Ascending aorta (tissue), 2 donors: ENCODE measurements at places on chromosomes 12 and 14. TPM values are rescaled to one million over a fixed set of nuclear protein-coding genes. Genes with fewer than 3 reads are reported as not detected.

DNA sequence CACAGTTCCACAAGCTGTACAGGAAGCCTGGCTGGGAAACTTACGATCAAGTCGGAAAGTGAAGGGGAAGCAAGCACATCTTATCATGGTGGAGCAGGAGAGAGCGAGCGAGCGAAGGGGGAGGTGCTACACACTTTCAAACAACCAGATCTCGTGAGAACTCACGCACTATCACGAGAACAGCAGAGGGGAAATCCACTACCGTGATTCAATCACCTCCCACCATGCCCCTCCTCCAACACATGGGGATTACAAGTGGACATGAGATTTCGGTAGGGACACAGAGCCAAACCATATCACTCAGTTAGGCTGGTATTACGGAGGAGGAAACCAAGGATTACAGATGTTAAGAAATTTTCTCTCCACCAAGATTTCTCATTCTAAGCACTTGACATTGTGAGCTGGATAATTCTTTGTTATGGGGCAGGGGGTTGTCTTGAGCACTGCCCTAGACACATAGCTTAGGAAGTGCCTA is 262.0 kb upstream of the G2E3 start:
- DNase-seq: no peak

DNA sequence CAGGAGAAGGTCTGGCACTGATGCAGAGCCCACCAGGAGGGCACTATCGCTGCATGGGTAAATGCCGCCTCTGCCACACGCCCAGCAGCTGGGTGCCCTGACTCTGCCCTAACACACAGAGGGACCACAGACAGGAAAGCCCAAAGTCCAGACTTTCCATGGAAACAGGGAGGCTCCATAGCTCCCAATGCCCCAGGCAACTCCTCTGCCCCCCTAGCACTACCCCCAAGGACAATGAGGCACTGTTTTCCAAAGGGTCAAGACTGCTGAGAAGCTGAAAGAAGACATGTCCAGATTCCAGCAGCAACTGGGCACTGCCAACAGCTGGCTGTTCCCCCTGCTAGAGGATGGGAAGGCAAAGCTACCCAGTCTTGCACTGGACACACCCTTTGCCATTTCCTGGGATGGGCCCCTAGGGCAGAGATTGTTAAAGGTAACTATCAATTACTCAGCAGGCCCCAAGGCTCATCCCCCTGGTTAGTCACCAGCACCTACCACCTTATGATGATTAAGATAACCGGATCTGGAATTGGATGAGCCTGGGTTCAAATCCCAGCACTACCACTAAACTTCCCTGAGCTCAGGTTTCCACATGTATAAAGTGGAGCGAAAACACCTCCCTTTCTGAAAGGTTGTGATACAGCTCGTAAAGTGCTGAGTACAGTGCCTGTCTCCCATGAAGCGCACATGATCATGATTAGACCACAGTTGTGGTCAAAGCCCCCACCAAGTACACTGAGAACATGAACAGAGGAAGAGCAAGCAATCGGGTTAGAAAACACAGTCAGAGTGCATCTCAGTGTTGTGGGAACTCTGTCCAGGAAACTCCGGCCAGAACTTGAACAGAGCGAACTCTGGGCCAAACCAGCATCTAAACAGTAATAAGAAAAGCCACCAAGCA is 3.3 kb downstream of the PXN start:
- no peak for DNase-seq

SERPINA3 gene
- total RNA-seq: 207 TPM

GRCh38 chr14:89922031-89922907 is 32.3 kb downstream of the EFCAB11 start:
- no peak for DNase-seq
